ENCODE measurements at places on chromosomes 11 and 22.
A peak's percentile ranks its signal among the peaks of the same experiment; 100 is the strongest.

- no peak for DNase-seq
These were observed 6.6 kb downstream of the HSPA8 start for GRCh38 chr11:123055191-123055901.

DNA sequence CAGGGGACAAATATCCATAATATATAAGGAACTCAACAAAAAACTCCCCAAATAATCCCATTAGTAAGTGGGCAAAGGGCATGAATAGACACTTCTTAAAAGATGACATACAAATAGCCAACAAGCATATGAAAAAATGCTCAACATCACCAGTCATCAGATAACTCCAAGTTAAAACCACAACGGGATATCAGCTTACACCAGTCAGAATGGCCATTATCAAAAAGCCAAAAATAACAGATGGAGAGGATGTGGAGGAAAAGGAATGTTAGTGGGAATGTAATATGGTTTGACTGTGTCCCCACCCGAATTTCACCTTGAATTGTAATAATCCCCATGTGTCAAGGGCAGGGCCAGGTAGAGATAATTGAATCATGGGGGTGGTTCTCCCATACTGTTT, 350.1 kb downstream of the GUCY1A2 start:
- peak; percentile 6 for DNase-seq

DNA sequence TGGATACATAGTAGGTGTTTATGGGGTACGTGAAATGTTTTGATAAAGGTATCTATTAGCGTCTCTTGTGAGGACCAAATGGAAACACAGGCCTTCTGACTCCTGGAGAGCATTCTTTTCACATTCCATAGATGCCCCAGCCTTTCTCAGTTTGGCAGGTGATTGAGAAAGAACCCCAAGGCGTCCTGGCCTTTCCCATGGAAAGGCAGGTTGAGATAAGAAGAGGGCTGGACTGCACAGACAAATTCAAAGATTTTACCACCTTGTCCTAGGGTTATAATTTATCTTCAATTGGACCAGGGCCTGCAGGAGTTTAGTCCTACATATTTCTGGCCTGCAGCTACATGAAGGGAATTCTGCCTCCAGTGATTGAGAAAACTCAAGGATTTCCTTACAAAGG, 661 bp upstream of the OLFML1 start:
- no peak for DNase-seq

DNA sequence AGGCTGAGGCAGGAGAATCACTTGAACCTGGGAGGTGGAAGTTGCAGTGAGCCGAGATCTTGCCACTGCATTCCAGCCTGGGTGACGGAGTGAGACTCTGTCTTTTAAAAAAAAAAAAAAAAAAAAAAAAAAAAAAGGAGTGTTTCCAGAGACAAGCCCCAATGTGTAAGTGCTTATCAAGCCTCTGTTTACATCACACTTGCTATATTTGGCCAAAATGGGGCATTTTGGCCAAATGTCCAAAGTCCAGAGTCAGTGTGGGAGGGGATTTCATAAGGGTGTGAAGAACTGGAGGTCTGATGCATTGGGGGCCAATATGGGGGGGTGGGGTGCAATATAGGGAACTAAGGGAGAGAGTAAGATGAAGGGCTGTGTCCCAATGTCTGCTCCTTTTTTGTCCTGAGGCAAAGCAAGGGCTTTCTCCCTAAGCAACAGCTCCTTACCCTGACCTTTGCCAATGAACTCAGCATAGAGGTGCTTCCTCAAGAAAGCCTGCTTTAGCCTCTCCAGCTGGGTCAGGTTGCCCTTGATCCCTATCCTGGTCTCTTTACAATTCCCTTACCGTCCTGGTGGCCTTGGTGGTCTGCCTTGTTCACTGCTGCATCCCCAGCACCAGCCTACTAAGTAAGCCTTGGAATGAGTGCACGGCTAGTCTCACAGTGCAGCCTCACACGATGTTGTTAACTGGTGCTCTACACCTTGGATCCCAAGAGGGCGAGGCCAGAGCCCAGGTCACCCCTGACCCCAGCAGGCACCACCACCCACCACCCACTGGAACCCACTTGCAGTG, 14.1 kb upstream of the BCR start:
- no peak for DNase-seq

DNA sequence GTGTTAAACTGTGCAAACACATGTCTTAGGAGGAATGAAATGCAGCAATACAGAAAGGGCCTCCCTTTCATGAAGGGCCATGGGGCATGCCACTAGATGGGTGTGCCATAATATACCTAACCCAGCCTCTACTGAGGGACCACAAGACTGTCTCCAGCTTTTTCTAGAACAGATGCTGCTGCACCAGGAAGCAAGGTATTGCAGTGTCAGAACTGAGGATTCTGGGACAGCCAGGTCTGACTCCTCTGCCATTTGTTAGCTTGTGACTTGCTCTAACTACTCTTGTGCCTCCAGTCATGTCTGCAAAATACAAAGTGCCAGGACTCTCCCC, 53.2 kb downstream of the HIRA start:
- no peak for DNase-seq

DNA sequence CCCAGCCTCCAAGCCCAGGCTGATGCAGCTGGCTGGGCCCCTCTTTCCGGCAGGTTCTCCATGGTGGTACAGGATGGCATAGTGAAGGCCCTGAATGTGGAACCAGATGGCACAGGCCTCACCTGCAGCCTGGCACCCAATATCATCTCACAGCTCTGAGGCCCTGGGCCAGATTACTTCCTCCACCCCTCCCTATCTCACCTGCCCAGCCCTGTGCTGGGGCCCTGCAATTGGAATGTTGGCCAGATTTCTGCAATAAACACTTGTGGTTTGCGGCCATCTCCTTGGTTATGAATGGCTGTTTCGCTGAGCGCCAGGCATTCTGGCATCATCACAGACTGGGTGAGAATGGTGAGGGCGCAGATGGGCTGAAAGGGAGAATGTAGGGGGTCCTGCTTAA, 3.6 kb downstream of the PRDX5 start:
- DNase-seq, result peak; percentile 33

DNA sequence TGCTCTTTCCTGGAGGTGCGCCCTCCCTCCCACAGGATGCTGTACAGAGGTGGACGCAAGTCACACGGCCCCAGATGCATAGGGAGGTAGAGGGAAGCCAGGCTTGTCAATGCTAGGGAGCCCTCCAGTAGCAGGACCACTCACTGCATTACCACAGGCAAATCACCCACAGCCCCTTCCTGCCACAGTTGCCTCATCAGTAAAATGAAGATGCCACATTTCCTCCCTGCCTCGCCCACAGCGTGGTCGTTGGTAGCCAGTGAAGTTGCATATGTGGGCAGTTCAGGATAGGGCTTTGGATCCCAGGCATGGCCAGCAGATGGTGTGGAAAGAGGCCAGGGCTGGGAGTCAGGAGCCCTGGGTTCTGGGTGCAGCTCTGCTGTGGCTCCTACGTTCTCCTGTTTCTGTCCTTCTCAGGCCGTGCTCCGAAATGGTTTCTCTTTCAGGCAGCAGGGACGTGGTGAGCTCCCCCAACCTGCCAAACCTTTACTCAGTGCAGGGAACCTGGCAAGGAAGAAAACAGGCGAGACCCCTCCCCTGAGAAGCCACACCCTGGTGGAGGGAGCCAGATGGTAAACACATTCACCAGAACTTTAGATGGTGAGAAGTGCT, 22.6 kb downstream of the DAGLA start:
- DNase-seq, result no peak

DNA sequence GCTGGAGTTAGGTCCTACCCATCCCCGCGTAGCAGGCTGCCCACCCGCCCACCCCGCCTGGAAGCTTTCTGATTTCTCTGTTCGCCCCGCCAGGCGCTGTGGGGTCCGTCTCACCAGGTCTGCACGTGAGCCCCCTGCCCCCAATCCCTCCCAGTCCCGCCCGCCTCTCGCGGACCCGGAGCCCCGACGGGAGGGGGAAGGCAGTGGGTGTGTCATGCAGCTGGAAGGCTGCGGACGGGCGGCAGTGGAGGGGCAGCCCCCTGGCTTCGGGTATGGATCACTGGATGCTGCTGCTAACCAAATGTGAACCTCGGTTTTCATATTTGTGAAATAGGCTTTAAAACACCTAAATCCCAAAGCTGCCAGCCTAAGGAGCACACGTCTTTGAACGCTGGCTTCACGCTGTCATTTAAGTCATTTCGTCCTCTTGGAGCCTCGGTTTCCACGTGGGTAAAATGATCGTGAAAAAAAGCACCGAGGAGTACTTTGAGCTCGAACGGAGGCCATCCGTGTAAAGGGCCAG, 568 bp upstream of the BIK start:
- no peak for DNase-seq

- DNase-seq, result peak; percentile 64
These were observed 1156.6 kb downstream of the TBC1D22A start for GRCh38 chr22:47919001-47919441.

DNA sequence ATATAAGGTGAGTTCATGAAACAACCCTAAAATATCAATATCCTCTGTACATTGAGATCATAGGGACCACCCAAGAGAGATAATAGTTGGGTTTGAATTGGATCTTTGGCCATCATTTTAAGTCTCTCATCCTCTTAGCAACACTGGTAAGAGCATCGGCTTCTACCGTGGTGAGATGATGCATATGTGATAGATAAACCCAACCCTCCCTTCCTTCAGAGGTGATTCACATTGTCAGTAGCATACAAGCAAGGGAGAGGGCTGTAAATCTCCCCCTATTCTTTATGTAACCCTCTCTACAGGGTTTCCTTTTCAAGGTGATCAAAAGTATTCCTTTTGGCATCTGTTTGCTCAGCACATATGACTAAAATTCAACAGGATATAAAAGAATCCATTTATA, 102.4 kb upstream of the MTMR2 start:
- no peak for DNase-seq

DNA sequence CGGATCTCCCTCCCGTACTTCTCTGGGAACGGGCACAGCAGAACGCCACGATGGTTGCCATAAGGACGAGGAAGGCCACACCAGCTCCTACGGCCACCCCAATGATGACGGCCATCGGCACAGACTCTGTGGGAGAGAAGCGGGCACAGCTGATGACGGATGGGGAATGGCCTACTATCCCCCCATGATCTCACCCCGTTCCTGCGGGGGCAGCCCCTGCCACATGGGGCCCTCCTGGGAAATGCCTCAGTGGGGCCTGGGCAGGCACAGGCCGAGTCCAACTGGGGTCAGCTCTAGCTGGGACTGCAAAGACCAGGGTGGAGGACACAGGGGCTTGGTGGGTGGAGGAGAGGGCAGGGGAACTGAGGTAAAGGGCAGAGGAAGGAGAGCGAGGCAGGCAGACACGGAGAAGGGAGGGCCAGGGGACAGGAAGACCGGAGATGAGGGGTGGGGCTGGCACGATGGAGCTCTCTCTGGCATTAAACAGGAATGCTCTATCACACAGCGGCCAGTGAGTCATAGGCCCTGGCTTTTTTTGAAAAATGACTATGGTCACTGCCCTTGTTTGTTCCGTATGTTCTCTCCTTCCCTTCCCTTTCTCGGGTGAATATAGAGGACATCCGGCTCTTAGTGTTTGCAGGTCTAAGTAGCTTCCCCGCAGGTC, 76.0 kb downstream of the ST3GAL4 start:
- DNase-seq, result no peak

- no peak for DNase-seq
These were observed 18.3 kb upstream of the KCNJ11 start for GRCh38 chr11:17406818-17407149.

DNA sequence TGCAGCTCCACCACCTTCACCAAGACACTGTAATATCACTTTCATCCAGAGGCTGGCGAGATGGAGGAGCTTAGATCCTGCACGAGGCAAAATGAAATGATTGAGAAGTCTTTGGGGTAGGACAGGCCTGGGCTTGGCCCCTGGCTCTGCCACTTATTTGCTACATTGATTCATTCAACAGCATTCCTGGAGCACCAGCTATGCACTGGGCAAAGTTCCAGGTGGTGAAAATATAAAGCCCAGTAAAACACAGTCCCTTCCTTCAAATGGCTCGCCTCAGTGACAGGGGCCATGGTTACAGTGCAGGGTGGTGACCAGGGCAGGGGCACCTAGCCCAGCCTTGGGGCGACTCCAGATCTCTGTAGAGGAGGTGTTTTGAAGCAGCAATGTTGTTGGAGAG, 19.7 kb downstream of the ALX4 start:
- no peak for DNase-seq

- DNase-seq, result peak; percentile 77
These were observed 592.0 kb downstream of the BRD1 start for GRCh38 chr22:49235463-49236300.

GRCh38 chr11:35112056-35112845, 26.7 kb upstream of the CD44 start:
- peak; percentile 45 for DNase-seq

DNA sequence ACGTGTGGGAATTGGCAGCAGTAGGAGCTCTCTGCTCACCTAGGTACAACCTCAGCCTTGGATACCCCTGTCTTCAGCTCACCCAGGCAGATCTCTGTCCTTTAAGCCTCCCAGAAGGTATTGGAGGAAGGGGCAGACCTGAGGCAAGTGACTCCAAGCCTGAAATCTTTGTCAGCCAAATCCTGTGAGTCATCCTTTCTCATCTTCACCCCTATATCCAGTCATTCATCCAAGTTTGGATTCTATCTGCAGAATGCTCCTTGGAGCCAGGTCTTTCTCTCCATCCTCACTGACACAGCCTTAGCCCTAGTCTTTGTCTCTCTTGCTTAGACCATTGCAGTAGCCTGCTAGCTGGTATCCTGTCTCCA, 10.4 kb upstream of the THY1 start:
- no peak for DNase-seq

DNA sequence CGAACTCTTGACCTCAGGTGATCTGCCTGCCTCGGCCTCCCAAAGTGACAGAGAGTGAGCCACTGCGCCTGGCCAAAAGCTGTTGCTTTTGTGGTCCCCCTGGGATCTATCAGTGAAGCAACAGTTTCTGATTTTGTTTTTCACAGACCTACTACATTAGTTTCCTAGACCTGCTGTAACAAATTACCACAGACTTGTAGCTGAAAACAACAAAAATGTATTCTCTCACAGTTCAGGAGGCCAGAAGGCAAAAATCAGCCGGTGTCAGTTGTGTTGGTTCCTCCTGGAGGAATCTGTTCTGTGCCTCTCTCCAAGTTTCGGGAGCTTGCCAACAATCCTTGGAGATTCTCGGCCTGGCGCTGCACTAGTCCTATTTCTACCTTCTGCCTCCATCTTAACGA, 8.5 kb upstream of the SLC35C1 start:
- no peak for DNase-seq

DNA sequence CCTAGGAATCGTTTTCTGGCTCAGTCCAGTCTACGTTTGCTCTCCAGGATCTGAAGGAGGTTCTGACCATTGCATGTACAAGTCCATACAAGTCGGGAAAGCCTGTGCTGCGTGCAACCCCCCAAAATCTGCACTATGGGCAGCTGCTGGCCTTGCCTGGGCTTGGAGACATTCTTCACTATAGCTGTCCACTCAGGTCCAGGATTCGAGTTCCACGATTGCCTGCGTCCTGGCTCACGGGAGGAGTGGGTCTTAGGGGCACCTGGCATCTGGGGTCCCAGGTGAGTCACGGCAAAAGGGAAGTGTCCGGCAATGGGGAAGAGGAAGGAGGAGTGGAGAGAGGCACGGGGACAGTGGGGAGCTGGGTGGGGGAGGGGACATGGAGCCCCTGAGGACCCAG, 563.0 kb downstream of the BRD1 start:
- DNase-seq, result no peak

DNA sequence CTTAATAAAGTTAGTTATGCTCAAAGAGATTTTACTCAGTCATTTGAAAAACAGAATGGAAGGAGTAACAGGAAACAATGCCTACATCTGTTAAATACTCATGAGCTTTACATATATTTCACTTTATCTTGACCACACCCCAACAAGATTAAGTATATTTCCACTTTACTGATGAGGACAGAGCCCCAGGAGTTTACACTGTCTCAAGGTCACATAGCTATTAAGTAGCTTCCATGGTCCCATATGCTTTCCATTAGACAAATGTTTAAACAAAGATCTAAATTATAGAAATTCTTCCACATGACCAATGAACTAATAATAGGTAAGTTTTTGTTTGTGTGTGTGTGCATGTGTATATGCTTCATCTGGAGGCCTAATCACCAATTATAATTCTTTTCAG, 30.2 kb downstream of the MRTFA start:
- DNase-seq, result no peak

Data from NCI-H2171 (cell line).